Activated CD4-positive, alpha-beta memory T cell treated with anti-CD3 and anti-CD28 coated beads for 36 hours (primary cell): ENCODE measurements at places on chromosomes 2 and 18. TPM values are rescaled to one million over a fixed set of nuclear protein-coding genes. Genes with fewer than 3 reads are reported as not detected.

KLF7 gene
- total RNA-seq = 24.1 TPM

TRIM54 gene
- not detected for total RNA-seq

PAIP2B gene
- 2.2 TPM for total RNA-seq

SLC40A1 gene
- total RNA-seq = 4.7 TPM

EVA1A gene
- total RNA-seq = not detected

HOXD4 gene
- total RNA-seq = not detected

TNFRSF11A gene
- total RNA-seq = 5.7 TPM
